ENCODE measurements at places on chromosomes 1 and 21.

DNA sequence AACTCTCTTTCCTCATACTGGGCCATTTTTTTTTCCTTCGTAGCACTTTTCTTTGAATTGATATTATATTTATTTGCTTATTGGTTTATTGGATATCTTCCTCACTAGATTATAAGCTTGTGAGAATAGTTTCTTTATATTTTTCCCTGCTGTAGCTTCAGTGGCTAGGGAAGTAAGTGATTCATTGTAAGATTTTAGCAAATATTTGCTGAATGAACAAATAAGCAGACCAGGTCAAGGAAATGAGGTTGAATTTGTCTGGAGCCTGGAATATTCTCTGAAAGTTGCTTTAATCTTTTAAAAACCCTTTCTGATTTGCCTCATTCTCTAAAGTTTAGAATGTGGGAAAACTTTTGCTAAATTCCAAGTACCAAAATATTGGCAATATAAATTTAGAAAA is 80.2 kb downstream of the RABGAP1L start:
- DNase-seq: no peak

DNA sequence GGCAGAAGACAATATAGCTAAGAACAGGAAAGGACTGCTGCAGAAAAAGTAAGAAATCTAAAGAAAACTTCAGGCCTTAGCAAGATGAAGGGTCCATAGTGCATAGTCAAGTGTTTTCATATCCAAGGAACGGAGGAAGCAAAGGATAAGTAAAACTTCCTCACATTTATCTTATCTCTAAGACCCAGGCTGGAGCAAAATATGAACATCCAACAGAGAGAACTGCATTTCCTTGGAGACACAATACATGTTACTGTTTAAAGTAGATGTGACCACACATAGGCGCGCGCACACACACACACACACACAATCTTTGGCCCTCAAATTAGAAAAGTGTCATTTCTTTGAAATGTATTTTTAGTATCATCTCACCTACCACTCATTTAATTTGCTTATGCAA is 66.7 kb downstream of the TTLL7 start:
- DNase-seq: no peak

DNA sequence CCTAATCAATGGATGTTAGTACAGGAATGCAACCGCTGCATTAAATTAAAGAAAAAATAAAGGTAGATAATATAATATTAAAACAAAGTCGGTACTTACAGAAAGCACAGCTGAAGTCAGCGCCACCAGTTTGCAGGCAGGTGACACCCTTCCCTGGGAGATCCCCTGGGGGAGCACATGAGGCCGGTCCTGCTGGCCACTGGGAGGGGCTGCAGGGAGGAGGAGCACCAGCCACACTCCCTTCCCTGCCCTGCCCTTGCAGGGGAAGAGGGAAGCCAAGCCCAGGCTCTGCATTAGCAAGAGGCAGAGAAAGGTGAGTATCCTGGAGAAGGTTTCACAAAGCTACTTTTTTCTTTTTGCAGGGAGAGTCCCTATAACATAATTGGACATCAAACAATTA is 507.0 kb downstream of the AJAP1 start:
- DNase-seq: no peak

DNA sequence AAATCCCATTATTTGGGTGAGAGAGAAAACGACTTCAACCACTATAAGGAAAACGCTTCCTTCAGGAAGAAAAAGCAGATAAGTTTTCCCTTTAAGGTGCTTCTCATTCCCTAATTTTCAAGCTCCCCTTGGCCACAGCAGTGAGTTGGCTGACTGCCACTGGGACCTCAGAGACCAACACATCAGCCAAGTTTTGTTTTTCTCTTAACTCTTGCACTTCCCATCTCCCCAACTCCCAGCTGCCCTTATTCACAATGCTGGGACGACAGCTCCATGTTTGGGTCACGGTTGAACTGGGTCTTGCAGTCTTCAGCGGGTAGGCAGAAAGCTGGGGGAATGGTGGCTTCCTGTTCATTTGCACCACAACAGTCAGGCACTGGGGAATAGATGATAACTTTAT is 18.9 kb downstream of the SGIP1 start:
- DNase-seq: no peak

DNA sequence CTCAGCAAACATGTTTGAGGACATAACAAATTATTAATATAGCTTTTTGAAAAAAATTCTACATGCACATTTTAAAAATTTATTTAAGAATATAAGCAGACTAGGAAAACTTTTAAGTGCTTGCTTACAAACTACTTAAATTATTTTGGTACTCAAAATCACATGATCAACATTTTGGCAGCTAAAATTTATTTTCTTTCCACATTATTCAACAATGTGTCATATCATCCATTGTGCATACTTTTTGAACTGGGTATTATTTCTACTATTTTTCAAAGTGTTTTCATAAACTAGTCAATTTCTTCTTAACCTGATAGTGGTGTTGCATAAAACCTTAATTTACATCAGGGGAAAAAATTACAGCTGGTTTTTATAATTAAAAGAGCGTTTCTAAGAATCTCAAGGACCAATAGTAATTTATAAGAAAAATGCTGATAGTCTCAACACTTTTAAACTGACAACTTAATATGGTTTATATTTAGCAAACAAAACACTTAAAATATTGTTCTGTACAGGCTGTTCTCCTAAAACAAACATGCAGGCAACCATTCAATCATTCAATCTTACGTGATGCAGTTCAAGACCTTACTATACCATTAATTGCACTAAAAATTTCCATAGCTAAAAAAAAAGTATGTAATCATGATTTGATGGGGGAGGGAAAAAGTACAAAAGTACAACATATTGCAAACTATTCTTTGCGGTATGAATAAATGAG is 105.0 kb downstream of the GPATCH2 start:
- DNase-seq: no peak

DNA sequence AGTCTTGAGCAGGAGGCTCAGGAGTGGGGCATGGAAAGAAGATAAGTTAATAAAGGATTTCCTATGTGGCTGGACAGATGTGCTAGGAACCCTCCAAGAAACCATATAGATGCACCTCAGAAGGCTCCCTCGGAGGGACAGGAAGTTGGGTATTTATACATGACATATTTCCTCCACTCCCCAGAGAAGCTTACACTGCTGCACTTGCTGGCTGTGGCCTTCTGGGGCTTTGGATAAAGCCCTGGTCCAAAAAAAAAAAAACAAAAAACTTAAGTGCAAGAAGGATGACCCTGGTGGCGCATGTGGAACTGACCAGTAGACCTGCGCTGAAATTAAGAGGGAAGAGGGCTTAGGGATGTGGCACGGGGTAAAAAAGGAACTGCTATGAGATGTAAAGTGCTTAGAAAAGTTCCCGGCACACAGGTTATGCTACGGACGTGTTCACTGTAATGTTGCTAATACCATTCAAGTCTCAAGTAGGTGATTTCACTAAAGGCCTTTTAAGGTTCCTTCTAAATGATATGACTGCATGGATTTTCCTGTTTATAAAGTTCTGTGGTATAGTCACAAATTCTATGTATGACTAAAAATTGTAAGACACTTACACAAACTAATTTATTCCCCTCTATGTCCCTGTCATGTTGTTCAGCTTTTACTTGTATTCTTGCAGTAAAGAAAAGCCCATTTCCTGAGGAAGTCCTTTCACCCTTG is 253.6 kb downstream of the HMCN1 start:
- DNase-seq: no peak

DNA sequence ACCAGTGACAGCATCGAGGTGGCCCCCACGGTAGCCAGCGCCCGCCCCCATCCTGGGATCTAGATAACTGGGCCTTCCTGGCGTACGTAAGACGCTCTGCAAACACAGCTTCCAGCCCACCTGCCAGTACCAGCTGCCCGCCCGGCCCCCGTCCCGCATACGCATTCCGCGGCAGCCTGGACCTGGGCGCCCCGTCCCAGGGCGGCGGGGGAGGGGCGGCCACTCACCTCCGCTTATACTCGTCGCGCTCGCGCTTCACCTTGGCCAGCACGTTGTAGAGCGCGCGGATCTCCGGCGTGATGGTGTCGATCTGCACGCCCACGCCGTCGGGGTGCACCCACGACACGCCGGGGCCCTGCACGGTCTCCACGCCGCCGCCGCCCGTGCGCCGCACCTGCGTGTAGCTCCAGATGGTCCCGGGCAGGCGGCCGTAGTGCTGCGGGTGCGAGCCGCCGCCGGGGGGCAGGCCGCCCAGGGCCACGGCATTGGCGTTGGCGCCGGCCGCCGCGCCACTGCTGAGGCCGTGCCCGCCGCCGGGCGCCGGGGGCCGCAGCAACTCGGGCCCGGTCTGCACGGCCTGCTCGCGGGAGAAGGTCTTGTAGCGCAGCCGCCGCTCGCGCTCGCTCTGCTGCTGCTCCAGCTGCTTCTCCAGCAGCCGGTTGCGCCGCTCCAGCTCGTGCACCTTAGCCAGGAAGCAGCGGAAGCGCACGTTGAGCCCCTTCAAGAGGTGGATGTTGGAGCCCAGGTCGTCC is 859 bp downstream of the IFFO2 start:
- DNase-seq: peak; percentile 28

- DNase-seq: no peak
Measured at GRCh38 chr1:14296795-14297194, 301.7 kb upstream of the KAZN start.

- no peak for DNase-seq
Measured at GRCh38 chr1:14654554-14654953, 56.1 kb downstream of the KAZN start.

- DNase-seq: no peak
Measured at GRCh38 chr1:180020017-180020416, 65.4 kb downstream of the CEP350 start.

- no peak for DNase-seq
Measured at GRCh38 chr1:89702520-89703045, 69.7 kb downstream of the LRRC8C start.

- no peak for DNase-seq
Measured at GRCh38 chr1:223386013-223386412, 7.2 kb upstream of the CCDC185 start.

- no peak for DNase-seq
Measured at GRCh38 chr1:95369985-95370690, 136.1 kb downstream of the RWDD3 start.

DNA sequence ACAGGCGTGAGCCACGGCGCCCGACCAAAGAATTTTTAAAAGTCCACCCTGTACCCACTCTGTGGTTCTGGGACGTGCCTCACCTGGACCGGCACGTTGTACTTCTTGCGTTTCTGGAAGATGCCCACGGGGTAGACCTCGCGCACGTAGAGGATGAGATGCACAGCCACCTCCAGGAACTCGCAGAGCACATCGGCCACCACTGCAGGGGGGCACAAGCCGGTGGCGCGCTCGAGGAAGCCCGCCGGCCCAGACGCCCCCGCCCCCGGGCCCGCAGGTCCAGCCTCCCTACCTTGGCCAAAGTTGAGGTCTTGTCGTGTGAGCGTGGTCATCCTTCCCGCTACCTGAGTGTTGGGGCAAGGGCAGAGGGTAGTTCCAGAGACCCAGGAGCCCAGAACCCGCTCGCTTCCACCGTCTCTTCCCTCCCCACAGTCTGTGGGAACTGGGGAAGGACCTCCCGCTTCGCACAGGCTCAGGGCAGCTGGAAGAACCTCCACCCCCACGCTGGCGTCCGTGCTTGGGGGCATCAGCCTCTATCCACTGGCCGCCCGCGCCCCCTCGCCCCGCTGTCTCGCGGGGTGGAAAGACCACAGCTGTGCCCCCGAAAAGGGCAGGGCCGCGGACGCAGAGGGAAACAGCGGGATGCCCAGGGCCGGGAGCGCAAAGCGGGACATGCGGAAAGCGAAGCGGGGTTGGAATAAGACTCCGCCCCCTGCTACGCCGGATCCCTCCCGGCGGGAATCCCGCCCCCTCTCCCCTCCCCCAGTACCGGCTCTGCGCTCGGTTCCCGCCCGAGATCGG is 478 bp downstream of the MAD2L2 start:
- no peak for DNase-seq

- no peak for DNase-seq
Measured at GRCh38 chr1:17507915-17508314, 31.6 kb upstream of the ARHGEF10L start.

GRCh38 chr21:29376556-29376955 is 77.8 kb downstream of the BACH1 start:
- no peak for DNase-seq

DNA sequence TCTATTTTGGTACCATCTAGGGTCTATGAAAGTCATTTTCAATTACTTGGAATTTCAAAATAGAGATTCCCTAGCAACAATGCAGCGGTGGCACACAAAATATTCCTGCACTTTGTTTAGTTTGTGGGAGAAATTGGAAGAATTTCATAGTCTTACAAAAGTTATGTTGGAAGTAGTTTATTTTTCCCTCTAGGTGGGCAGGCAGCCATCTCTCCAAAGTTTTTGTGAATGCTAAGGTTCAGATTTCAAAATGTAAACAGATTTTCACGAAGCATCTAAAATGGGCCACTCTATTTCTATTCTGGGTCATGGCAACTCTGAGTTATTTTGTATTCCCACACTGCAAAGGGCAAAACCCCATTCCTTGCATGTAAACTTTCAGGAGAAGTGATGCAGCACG is 8.0 kb downstream of the SMCP start:
- no peak for DNase-seq

- no peak for DNase-seq
Measured at GRCh38 chr1:31943546-31944184, 5.5 kb upstream of the PTP4A2 start.

DNA sequence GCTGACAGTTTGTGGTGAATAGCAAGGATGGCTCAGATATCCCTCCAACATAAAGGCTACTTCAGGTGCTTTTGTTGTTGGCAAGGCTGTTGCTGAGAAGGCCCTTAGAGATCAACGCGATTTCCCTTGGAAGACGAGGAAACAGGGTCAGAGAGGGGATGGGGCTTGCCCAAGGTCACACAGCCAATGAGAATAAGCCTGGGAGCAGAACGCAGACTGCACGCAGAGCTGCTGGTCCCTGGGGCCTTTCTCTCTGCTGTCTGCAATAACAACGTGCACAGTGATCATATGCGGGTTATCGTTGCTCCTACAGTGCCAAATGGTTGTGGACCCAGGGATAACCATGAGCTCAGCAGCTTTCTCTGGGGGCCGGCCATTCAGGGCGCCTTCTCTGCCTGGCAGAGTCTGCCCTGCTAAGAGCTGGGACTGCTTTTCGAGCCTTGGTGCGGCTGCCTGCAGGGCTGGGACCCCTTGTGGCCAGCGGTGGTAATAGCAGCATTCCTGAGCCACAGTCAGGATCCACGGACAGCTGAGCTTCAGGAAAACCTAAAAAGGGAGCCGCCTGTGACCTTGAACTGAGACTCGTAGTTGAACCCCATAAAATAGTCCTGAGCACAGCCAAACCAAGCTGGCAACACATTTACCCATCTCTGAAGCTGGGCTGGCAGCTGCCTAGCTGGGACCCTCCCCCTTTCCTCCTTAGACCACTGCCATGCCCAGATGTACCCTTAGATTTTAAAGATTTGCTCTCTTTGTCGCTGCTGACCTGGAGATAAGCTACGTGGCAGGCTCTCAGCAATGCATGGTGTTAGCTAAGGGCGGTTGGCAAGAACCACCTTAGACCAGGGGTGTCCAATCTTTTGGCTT is 39.8 kb downstream of the HTR6 start:
- DNase-seq: no peak

DNA sequence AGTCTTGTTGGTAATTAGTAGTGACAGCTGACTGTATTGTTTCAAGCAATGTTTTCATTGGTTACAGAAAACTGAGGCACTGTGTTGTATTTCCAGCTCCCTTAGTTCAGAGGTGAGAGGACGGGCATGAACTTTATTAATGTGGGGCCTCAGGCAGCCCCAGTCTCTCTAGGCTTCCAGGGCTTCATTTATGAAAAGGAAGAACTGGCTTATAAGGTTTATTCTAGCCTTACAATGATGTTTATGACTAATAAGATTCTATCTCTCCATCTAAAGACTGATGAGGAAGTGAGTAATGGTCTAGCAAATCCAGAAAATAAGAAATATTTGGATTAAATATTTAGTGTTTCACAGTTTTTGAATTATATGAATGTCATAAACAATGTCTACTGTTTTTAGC is 41.5 kb downstream of the CBS start:
- DNase-seq: no peak
